ENCODE measurements at places on chromosomes 2 and 18.

DNA sequence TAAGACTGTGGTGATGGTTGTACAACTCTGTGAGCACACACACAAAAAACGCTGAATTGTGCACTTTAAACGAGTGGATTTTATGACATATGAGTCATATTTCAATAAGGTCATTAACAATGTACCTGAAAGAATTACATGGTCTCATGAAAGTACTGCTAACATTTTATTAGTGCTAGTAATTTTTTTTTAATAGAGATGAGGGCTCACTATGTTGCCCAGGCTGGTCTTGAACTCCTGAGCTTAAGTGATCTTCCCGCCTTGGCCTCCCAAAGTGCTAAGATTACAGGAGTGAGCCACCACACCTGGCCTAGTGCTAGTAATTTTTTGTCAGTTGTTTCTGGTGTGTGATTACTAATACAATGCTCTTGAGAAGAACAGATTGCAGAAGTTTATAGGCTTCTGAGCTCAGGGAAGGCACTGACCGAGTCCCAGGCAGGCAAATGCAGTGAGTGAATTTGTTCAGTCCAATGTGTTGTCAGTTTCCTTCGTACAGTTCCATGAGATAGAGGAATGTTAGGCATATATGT is 177.0 kb downstream of the TGIF1 start:
- no peak for DNase-seq

- DNase-seq: no peak
Measured at GRCh38 chr2:230850358-230850658, 14.4 kb upstream of the ITM2C start.

DNA sequence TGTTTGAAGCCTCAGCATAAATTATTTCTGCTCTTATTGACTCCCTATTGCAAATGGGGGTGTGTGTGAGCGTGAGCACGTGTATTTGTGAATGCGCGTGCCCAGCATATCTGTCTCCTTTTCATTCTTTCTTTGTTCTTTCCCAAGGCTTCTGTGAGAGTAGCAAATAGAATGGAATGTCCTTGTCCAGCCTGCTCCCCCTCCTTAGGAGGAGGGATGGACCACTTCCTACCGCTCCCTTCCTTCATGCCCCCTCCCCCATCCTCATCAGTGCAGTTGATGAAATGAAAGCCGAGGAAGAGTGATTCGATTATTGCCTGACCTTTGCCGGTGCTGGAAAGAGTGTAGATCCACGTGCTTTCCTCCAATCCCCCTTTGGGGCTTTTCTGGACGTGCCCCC is 102.0 kb downstream of the CPO start:
- DNase-seq: no peak

DNA sequence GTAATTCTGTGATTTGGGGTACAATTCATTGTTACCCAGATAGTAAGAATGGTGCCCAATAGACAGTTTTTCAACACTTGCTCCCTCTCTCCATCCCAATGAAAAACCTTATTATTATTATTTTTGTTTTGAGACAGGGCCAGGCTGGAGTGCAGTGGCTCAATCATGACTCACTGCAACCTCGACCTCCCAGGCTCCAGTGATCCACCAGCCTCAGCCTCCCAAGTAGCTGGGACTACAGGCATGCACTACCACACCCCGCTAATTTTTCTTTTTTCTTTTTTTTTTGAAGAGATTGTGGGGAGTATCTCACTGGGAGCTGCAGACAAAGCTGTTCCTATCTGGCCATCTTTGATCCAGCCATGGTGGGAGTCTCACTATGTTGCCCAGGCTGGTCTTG is 7.2 kb downstream of the TGFA start:
- no peak for DNase-seq

DNA sequence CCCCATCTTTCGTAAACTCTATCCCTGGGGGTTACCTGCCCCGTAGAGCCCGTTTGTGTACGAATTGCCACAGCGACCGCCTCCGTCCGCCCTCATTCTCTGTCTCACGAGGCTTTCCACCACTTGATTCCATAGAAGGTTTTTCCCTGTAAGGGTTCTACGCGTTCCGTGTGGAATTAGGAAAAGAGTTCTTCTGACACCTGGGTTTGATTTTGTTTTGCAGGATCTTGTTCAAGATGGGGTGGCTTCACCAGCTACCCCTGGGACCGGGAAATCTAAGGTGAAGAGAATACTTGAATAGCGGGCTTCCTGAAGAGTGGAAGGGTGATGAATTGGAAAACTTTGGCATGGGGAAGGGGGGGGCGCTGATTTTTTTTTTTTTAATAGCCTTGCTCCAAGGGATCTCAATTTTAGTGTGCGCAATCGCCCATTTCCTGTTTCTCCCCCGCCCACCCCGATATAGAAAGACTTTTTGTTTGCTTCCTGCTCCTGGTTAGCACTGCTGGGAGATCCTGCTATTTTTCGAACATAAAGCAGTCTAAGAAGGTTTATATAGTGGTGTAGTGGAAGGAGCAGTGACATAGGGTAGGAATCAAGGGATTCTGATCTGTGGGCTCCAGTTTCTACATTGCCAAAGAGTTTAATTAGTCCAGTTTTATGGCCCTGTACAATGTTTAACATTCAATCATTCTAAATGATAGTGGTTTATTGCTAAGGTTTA is 564 bp downstream of the GCC2 start:
- DNase-seq: no peak

DNA sequence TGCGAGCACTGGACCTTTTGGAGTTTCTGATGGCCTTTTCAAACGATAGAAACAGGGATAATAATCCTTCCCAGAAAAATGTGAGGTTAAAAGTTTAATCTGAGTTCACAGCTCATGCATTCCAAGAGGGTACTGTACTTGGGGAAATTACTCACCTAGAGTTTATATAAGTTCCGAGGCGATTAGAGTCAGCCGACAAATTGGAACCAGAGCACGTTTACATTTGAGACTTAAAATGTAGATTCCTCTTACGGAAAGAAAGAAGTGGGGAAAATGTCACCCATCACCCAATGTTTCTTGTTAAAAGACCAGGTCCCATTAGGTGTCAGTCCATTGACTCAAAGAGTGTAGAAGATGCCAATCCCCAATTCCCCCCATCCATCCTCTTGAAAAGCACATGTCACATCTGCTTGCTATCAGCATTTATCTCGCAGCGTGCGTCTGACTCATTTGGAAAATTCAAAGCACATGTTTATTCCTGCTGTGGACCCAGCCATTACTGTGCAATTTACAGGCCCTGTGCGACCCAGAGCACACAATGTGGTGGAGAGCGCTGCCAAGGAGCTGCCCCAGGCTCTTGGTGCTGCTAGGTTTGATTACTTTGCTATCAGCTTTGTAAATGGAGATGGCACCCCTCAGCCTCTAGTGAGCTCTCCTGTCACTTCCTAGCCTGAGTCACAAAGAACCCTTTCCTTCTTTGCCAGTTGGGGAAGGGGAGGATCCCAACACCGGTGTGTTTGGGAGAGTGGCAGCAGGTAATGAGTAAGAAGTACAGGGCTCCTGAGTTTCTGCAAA is 104.8 kb downstream of the COLEC12 start:
- DNase-seq: no peak

- DNase-seq: no peak
Measured at GRCh38 chr2:232481322-232482140, 6.1 kb downstream of the ECEL1 start.

DNA sequence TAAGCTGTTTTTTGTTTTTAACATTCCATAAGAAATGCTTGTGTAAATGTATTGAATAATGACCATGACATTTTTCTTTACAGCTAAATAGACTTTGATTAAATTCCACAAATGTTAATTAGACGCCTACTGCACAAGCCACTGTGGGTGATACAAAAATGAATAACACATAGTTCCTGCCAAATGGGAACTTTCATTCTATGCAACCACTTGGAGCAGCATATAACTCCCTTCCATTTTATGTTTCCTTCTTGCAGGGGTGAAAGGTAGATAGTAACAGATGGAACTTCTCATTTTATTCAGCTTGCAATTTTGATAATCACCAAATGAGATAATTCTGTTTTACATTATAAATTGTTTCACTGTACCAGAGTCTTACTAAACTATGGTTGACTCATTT is 70.0 kb upstream of the THUMPD2 start:
- no peak for DNase-seq

DNA sequence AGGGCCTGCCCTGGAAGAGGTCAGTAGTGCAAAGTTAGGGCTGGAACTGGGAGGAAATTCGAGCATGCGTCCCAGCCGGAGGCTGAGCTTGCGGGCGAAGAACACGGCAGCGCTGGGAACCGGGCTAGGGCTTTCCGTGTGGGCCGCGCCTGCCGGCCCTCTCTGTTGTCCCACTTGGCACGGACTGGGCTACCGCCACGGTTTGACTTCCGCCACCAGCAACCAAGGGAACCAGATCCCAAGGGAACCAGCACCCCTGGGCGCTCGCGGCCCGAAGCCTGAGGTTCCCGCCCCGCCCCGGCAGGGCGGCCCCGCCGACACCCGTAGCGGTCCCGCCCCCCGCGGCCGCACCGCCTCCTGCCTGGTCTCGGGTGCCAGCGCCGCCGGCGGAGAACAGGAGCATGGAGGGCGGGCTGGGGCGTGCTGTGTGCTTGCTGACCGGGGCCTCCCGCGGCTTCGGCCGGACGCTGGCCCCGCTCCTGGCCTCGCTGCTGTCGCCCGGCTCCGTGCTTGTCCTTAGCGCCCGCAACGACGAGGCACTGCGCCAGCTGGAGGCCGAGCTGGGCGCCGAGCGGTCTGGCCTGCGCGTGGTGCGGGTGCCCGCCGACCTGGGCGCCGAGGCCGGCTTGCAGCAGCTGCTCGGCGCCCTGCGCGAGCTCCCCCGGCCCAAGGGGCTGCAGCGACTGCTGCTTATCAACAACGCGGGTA is at the start of gene SPR:
Gene SPR, plus strand, starts transcription at position 377 of the 708 bp plus-strand sequence. Its CDS starts 25 bp downstream, at position 402.
- DNase-seq: peak; percentile 38

GRCh38 chr2:18238209-18238608 is 322.2 kb downstream of the RDH14 start:
- no peak for DNase-seq

GRCh38 chr2:135742325-135742757 is 686 bp downstream of the UBXN4 start:
- no peak for DNase-seq

DNA sequence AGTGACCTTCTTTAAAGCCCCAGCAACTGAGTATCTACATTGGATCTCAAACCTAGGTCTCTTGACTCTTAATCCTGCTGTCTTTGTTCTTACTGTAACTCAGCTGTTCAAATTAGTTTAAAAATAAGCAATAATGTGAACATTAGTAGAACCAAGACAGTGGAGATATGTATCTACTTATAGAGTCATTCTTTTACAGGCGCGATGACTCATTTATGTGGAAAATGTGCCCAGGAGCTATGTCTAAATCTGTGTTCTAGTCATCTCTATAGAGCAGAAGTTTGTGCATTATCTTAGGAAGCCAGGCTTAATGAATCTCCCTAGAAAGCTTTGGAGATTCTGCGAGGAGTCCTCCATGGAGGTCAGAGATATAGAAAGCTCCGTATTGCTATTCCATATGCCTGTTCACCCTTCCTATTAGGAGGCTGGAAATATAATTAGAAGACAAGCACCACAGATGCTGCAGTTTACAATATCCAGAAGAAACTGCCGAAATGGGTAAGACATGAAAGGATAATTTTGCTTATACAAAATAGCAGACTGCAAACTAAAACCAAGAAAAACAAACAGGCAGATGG is 211.6 kb downstream of the TRIB2 start:
- DNase-seq: no peak

- no peak for DNase-seq
Measured at GRCh38 chr2:58479535-58480140, 238.5 kb upstream of the FANCL start.

DNA sequence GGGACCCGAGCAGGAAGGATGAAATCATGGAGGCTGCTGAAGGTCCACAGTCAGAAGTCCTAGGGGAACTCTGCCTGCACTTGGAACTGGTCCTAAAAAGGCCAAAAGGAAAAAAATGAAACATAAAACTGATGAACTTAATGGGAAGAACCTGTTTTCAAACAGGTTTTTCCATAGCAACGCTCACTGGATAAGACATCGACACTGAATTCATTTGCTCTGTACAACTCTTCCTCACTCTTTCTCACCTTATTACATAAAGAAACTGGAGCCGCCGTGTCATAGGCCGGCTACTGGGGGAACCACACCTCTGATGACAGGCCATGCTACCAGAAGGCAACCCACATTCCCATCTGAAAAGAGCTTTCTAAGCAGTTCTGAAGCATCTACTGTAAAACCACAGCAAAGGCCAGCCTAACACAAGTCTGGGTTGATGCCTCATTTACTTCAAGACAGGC is 83.6 kb downstream of the FARSB start:
- DNase-seq: no peak

GRCh38 chr2:197266477-197266876 is 44.1 kb downstream of the ANKRD44 start:
- no peak for DNase-seq

- no peak for DNase-seq
Measured at GRCh38 chr2:221775096-221775495, 203.0 kb upstream of the EPHA4 start.

DNA sequence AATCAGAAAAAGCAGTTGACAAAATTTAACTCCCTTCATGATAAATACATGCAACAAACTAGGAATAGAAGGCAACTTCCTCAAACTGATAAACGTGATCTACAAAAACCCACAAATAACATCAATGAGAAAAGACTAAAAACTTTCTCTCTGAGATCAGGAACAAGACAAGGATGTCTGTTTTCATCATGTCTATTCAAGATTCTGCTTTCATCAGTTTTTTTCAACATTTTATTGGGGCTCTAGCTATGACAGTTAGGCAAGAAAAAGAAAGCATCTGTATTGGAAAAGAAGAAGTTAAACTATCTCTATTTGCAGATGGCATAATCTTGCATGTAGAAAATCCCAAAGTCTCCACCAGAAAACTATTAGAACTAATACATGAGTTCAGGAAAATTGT is 12.3 kb upstream of the CHST10 start:
- no peak for DNase-seq

DNA sequence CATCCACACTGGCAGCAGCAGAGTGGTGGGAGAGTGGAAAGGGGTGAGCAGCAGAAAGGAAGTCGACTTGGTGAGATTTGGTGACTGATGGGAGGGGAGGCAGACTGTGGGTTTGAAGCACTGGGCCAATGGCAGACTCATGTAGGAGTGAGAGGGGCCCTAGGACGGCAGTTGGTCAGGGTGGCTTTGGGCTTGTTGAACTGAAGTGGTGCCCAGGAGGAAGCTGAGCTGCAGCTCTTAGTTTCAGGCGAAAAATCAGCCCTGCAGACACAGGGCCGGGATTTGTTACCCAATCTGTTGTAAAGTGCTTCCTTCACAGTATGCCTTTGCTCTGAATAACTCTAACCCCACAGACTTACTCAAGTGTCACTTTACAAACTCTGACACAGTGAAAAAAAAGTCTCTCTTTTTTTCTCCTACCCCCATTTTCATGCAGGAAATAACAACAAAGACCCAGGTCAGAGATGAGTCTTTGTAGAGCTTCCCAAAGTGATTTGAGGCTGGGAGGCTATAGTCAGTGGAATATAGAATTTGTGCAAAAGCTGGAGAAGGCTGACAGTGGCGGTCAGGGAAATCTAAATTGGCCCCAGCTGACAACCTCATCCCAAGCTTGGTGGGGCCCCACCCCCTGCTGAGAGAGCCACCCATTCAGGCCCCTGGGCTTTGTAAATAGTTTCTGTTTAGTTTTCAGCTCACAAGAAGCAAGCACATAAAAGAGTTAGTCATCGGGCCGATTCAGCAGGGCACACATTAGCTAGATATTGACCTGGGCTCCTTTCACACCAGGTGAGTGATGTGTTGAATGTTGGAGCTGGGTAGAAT is 226.9 kb downstream of the VAPA start:
- no peak for DNase-seq

- DNase-seq: no peak
Measured at GRCh38 chr2:62801814-62802523, 96.5 kb downstream of the EHBP1 start.
